Stimulated activated CD4-positive, alpha-beta T cell treated with anti-CD3 and anti-CD28 coated beads, Interleukin-12 subunit alpha, Interleukin-12 subunit beta, amount 100 ng/mL, for 4 hours (primary cell): ENCODE measurements at places on chromosomes 11 and 22.
A peak's percentile ranks its signal among the peaks of the same experiment; 100 is the strongest.

DNA sequence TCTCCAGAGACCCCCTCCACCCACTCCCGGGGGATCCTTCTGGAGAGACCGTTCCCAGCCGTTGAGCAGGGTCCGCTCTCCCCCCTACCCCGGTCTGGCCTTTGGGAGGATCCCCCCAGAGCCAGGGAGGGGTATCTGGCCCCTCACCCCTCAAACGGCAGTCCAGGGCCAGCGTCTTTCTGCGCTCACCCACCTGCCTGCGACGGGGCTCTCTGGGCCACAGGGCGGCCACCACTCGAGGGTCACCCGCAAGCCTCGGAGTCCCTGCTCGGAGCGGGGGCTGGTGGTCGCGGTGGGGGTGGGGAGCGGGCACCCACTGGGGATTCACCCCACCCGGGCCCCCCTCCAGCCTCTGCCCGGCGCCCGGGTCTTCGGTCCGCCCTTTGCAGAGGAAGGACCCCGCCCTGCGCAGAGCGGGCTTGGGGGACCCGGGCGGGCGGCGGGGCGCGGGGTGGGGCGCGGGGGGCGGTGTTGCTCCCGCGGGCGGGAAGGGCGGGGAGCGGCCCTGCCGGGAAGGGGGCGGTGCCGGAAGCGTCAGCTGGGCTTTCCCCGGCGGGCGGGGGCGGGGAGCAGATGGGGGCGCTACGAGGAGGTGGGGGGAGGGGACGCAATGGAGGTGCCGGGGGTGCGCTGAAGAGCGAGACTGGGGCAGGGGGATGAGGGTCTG lies 16.6 kb downstream of the CRELD2 start:
- peak; percentile 92 for DNase-seq

DNA sequence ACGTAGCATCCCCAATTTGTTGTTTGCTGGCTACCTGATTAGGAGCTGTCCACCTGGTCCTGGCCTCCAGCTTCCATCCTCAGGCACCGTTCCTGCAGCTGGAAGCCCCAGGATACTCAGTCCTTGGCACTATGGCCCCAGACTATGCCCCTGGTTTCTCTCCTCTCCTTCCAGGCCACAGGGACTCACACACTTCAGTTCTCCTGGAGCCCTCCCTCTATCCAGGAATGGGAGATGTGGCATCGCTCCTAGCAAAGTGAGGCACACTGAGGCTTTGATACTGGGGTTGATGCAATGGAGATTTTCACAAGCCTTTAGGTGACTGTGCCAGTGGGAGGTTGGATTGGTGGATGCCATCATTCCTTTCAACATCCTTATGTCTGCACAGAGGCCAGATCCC lies 142.8 kb upstream of the B3GAT1 start:
- no peak for DNase-seq

DNA sequence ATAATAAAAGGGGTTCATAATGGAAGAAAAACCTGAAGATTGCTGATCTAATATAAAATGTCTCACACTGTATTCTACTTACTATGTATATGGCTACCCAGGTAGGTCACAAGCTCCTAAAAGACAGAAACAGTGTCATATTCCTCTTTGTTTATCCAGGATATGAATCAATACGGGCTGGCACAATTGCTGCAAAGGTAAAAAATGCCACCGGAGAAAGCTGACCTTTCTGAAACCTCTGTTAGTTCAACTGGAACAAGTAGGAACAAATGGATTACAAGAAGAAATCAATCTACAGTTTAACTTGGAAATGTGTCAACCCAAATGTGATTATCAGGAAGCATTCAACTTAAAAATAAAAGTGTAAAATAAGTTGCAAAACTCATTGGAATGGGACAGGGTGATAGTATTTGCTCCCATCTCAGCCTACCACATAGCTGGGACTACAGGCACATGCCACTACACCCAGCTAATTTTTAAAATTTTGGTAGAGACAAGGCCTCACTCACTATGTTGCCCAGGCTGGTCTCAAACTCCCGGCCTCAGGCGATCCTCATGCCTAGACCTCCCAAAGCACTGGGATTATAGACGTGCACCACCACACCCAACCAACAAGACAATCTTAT lies 27.6 kb downstream of the SLC35F2 start:
- no peak for DNase-seq

DNA sequence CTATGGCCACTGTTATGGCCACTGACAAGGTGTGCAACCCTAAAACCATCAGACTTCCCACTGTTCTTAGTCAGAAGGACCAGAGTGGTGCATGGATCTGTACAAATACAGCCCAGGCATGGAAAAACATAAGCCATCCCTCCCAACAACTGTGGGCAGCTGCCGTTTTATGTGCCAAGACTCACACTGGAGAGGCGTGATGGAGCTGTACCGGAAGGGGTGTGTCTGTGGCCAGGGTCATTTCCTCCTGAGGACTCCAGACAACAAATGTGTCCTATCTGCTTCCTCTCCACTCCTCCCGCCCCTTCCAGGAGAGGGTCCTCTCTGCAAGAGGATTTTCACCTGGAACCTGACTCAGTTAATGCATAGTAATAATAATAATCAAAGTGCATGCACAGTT lies 29.5 kb downstream of the KCNJ1 start:
- no peak for DNase-seq

- no peak for DNase-seq
Measured at GRCh38 chr11:116312570-116313391, 460.0 kb downstream of the BUD13 start.

GRCh38 chr11:64224891-64225607 lies 937 bp downstream of the TRPT1 start:
- DNase-seq = no peak

DNA sequence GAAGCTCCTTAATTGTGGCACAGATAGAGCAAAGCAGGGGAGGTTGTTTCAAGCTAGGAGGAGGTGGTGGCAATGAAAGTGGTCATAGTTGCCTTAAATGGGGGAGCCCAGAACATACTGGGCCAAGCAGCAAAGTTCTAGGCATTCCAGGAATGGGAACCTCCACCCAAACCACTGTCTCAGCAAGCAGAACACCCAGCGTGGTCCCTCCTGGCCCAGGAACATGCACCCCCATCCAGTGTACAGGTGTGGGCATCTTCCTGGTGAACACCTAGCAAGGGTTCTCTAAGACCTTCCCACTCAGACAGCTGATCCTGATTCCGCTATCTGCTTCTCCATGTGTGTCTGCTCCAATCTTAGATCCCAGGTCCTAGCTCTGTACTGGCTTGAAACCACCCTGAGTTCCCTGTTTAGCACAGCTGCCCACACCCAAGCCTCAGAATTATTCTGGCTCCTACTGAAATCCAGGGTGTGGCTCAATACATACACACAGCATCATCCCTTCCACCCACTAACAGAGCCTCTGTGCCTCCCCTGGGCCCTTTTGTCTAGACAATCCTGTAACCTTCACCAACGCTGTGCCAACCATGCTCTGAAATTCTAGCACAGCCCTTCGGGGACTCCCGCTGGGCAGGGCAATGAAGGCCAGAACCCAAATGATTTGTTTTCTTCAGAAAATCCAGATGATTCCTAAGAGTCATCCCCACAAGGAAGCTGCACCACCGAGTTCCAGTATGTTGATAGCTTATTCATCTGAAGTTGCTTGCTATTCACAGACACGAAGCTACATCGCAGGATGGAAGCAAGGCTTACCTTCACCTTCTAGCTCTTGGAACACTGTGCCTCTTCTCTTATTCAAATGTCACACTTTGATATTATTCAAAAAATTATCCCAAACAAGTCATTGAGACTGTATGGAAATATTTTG lies 76.6 kb downstream of the ABTB2 start:
- no peak for DNase-seq

- no peak for DNase-seq
Measured at GRCh38 chr11:26929806-26930517, 64.0 kb upstream of the FIBIN start.

DNA sequence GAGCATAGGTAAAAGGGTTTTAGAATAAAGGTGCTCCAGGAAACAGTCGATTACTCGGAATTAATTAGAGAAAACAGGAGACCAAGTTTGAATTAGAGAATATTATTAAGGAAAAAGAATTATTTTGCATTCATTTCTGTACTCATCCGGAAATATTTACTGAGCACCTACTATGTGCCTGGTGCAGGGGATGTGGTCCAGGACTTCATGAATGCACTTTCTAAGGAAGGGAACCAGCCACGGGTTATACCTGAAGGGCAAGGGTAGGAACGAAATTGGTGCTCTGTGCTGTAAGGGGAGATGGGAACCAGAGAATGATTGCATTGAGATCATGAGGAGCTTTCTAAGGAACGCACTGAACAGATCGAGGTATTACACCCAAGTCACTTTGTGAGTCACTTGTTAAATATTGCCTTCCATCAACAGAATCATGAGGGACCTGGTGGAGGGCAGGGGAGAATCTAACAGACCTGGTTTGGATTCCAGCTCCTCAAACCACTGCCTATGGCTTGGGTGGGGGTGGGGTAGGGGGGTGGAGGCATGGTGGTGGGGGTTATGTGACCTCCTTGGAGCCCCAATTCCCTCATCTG lies 40.9 kb downstream of the C11orf96 start:
- DNase-seq = no peak

DNA sequence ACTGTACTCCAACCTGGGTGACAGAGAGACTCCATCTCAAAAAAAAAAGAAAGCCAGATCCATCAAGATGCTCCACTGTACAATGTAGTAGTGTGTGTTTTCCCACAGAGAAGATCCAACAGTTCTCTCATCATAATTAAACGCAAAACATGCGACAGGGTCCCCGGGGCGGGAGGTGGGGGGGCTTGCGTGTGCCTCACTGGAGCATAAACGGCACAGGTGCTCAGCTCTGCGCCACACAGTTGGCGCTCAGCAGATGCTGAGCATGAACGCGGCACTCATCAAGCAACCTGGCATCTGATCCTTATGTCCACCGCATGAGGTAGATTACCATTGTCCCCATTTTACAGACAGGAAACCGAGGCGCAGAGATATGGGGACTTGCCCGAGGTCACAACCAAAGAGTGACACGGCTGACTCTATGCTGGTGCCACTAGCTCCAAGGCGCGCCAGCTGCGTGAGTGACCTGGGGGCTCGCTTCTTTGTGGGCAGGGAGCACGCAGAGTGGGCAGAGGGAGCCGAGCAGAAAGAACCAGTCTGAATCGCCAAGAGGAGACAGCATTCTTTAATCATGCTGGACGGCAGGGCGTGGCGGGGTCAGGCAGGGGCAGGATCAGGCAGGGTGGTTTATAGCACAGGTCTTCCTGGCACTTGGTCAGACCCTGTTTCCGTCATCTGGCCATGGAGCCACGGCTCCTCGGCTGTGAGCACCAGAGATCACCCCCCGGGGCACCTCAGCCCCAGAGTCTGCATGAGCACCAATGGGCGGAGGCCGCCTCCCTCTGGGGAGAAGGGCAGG lies 8.2 kb downstream of the C1QTNF6 start:
- no peak for DNase-seq

DNA sequence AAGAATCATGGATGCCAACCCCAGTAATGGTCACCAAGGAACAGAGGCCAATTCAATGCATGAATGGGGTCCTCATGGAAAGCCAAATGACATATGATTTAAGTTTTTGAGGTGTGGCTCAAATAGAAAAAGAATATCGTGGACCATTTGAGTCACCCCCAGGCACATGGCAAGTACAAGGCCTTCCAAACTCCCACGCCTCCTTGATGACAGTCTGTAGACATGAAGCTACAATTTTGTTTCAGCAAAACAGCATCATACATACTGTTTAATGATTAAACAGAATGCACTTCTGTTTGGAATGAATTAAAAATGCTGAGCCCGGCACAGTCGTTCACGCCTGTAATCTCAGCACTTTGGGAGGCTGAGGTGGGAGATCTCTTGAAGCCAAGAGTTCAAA lies 7.4 kb downstream of the FADD start:
- DNase-seq = no peak

- DNase-seq = no peak
Measured at GRCh38 chr22:46602025-46602424, 18.2 kb upstream of the GRAMD4 start.

- no peak for DNase-seq
Measured at GRCh38 chr11:126484266-126484665, 128.8 kb downstream of the ST3GAL4 start.

DNA sequence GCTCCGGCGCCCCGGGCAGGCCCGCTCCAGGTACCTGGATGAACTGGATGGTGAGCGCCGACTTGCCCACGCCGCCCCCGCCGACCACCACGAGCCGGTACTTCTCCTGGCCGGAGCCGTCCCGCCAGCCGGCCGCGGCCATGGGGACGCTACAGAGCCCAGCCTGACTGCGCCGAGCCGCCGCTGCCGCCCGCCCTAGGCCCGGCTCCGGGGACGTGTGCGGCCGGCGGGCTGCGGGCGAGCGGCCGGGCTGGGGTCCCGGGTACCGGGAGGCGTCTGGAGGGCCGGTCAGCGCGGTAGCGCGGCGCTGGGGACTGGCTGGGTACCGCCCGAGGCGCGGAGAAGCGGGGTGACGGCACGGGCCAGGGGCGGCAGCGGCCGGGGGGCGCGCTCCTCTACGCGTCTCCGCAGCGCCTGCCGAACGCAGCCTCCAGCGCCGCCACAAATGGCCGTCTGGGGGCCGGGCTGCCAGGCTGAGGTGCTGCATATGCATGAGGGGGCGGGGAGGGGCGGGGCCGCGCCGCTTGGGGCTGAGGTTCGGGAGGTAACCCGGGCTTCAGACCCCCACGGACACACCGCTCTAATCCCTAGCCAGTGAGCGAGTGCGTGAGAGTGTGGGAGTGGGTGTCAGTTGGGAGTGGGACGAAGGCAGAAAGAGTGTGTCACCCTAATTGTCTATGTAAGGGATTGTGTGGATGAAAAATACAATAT lies at the start of gene RRAS2:
Gene RRAS2, minus strand, starts transcription at position 455 of the 711 bp plus-strand sequence. Its CDS starts 313 bp downstream, at position 142.
- DNase-seq = peak; percentile 79

GRCh38 chr22:35478633-35479107 lies 62.0 kb upstream of the RASD2 start:
- DNase-seq = no peak

DNA sequence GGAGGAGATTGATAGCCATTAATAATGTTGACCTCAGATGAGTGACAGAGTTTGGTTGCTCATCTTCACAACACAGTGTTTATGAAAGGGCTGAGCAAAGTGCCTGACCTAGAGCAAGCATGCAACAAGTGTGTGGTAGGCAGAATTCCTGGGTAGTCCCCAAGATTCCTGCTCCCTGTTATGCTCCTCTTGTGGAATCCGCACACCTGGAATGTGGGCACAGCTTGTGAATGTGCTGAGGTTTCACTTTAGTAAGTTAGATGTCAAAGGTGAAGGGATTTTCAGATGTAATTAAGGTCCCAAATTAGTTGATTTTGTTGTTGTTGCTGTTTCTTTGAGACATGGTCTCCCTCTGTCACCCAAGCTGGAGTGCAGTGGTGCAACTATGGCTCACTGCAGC lies 20.7 kb upstream of the SPON1 start:
- DNase-seq = no peak

DNA sequence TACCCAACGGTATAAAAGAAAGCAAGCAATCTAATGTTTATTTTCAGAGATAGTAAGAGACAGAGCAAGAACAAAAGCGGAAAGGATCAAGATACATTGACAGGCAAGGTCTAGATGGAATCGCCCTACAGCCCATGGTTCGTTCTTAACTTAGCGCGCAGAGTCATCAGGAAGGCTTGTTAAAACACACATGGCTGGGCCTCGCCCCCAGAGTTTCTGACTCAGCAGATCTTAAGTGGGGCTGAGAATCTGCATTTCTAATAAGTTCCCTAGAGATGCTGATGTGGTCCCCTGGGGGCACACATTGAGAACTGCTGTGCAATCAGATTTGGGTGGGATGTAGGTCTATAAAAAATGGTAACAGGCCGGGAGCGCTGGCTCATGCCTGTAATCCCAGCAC lies 35.8 kb upstream of the CHRM4 start:
- DNase-seq = no peak
